NT2/D1 (cell line): ENCODE measurements at places on chromosomes 2 and 18.

DNA sequence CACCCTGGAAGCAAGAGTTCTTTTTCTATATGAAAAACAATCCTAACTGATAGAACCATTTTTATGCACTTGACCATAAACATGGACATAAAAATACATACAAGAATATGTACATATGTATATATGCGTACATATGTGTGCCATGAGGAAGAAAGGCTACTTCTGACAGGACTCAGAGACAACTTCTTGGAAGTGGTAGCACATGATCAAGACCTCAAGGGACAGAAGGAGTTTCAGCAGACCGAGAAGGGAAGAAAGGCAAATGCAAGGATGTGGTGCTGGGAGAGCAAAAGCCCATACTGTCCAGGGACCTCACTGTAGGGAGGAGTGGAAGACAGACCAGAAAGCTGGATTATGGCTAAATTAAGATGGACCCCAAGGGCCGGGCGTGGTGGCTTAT is 11.4 kb upstream of the NPAS2 start:
- DNase-seq, result no peak

GRCh38 chr18:24262087-24262486 is 123.2 kb downstream of the CABYR start:
- DNase-seq, result no peak

- peak; percentile 27 for DNase-seq
These were observed 48.1 kb downstream of the TIMM21 start for GRCh38 chr18:74196220-74197119.

DNA sequence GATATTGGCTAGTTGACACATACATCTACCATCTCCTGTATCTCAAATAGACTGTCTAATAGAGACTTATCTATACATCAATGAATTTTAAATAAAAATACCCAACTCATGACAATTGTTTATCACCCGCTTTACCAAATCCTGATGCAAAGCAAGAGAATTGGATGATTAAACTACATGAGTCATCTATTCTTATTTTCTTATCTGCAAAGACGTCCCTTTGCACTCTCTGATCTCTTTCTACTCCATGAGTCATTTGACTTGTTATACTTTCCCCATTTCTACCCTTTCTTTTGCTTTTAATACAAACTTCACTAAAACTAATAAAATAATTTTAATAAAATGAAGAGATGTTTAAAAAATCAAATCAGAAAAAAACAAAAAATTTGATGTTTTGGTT is 261.7 kb upstream of the MAP2 start:
- no peak for DNase-seq

- DNase-seq, result no peak
These were observed 387.1 kb downstream of the PTPRM start for GRCh38 chr18:7954238-7954637.
